ENCODE measurements at places on chromosomes 2 and 18.
A peak's percentile ranks its signal among the peaks of the same experiment; 100 is the strongest.

DNA sequence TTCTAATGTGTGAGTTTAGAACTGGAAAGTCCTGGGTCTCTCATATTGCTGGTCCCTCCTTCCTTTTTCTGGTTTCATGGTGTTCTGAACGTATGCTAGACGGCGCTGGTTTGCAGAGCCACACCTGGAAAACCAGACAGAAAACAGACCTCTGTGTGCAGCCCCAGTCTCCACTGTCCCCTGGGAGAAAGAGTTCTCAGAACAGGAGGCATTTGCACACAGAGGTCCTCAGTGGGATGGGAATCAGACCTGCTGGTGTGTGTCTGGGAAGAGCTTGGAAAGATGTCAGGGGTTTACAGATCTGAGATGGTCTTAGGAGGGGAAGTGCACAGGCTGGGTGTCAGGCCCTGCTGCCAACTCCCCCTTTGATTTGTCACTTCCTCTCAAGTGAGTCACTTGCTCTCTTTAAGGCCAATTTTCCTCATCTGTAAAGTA is 14.9 kb upstream of the MBP start:
- DNase-seq: no peak

DNA sequence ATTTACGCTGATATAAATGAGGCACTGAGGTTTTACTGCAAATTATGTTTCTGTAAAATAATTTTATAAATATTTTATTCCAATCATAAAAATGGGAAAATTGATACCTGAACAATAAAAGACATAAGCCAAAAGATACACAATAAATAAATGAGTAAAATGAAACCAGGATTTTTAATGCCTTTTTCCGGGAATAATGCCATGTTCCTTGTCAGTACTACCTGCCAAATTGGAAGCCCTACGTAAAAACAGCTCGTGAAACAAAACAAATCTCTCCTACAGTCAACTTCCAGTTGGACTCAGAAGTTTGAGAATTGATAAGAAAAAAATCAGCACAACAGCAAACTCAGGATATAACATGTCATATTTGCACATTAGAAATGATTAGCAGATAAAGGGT is 18.0 kb downstream of the GALNT3 start:
- DNase-seq: no peak

- DNase-seq: no peak
Measured at GRCh38 chr2:69745035-69745434, 3.1 kb downstream of the ANXA4 start.

- DNase-seq: no peak
Measured at GRCh38 chr2:104430359-104430740, 423.6 kb upstream of the POU3F3 start.

DNA sequence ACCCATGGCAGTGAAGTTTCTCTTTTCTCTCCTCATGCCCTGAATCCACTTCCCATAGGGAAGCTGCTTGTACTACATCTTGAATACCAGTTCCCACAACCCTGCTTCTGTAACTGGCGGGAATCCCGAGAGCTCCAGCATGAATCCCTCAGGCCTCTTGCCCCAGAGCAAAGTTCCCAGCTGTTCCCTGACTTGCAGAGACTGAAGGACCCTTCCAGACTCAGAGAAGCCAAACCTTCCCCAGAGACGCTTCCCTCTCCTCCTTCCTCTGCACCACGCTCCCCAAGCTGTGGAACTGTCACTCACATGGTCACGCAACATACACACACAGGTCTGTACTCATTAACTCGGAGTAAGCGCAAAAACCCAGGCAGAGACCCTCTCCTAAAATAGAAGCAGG is 26.4 kb downstream of the TRAPPC12 start:
- DNase-seq: no peak

DNA sequence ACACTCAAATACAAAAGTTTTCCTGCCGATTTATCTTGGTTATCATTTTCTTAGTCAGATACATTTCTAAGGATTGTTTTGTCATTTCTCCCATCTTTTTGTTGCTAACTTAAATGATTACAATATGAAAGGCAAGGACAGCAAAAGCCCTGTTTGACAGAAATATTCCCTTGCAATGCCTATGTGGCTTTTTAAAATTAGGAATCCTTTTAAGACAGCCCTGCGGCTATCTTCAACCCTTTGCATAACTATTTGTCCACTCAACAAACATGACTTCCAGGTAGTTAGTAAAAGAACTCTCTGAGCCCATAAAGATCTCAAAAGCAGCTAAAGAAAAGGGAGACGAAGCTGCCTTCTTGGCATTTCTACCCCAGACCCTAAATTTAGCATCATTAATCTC is 179.7 kb upstream of the CDH20 start:
- DNase-seq: no peak

- DNase-seq: no peak
Measured at GRCh38 chr2:13667415-13667757, 950.6 kb downstream of the TRIB2 start.

GRCh38 chr2:128558895-128559532 is 240.3 kb upstream of the HS6ST1 start:
- no peak for DNase-seq

DNA sequence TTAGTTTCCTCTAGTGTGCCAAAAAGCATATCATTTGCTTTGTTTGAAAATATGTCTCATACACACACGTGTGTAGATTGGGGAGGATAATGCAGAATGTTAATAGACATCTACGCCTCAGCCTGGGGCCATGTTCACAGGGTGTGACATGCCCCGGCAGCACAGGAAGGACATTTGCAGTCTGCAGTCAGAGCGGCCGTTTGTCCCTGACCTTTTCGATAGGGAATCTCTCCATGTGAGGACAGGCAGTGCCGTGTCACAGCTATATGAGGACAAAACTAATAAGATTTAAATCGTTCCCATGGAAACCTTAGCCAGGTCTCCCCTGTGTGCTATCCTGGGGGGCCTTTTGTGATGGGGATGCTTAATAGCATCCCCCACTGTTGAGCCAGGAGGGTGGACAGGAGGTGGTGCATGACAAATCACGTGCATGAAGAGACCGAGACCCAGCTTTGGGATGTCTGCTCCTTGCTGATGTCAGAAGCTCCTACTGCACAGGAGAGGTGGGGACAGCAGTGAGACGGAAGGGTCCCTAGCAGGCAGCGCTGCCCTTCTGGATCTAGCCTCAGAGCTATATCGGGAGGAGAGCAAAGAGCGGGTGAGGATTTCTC is 100.6 kb downstream of the RNF144A start:
- DNase-seq: no peak

- no peak for DNase-seq
Measured at GRCh38 chr2:82796132-82796531, 1662.9 kb downstream of the SUCLG1 start.

- peak; percentile 9 for DNase-seq
Measured at GRCh38 chr2:233940376-233941276, 23.5 kb downstream of the TRPM8 start.

- no peak for DNase-seq
Measured at GRCh38 chr18:75739682-75740081, 312.2 kb upstream of the SMIM21 start.

DNA sequence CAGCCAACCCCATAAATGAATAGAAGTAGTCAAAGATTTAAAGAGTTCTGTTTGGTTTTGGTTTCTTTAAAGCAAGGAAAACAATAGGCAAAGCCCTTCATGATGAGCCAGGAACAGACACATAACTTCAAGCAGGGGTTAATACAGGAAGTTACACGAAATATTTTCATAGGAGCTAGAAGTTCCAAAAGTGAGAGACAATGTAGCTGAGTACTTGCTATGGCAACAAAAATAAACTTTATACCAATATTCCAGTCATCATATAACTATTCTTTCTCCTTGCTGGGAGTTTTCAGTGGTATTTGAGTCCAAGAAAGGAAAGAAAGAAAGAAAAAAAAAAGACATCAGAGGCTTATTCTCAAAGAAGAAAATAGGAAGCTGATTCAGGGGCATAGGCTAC is 56.2 kb downstream of the COBLL1 start:
- no peak for DNase-seq

- no peak for DNase-seq
Measured at GRCh38 chr2:86022661-86023365, 82.9 kb downstream of the POLR1A start.

DNA sequence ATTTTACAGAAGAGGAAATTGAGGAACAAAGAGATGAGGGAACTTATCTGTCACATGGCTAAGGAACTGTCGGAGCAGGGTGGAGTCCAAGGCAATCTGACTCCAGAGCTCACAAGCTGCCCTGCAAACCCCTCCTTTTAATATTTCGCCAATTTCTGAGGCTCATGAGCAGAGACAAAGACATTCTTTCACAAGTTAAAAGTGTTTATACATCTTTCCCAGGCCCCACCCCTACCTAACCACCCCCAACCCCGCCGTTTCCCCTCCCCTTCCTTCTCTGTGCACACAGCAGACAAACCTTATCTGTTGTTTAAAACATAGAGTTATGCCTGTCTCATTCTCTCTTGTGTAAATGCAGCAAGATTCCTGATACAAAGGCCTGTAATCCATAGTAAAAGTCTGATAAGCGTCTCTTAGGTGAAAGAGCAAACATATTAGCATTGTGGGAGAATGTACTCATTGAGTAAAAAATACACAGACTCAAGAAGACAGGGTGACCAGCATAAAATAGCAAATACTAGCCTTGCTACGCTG is 44.3 kb downstream of the EPHA4 start:
- no peak for DNase-seq

DNA sequence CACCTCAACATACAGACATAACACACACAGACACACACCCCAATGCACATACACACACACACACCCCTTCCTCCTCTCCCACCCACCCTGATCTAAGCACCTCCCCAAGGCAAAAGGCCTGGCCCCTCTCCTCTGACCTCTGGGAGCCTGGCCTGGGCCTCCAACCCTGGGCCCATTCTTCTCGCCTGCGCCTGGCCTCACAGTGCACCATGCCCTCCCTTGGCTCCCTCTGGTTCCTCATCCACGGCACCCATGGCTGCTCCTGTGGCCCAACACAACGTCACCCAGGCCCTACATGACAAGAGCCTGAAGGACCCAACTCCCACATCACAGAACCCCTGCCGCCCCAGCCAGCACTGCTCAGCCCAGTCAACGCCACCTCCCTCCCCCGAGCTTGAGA is 281.3 kb downstream of the CELF4 start:
- no peak for DNase-seq

DNA sequence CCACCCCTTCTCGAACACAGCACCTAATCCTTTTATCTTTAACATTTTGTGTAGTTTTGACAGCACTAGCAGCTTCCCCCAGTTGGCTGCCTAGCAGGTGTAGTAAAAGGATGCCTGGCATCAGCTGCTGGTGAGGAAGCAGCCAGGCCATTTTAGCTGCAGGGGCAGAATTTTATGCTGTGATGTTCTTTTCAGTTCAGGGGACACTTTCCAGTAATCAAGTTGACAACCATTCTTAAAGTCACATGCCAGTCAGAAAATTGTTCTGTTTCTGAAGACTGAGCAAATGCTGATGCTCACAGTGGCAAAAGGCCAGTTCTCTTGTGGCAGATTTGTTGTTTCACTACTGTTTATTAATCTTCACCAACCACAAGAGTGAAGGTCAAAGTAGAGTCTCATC is 570.8 kb downstream of the CCDC85A start:
- no peak for DNase-seq

DNA sequence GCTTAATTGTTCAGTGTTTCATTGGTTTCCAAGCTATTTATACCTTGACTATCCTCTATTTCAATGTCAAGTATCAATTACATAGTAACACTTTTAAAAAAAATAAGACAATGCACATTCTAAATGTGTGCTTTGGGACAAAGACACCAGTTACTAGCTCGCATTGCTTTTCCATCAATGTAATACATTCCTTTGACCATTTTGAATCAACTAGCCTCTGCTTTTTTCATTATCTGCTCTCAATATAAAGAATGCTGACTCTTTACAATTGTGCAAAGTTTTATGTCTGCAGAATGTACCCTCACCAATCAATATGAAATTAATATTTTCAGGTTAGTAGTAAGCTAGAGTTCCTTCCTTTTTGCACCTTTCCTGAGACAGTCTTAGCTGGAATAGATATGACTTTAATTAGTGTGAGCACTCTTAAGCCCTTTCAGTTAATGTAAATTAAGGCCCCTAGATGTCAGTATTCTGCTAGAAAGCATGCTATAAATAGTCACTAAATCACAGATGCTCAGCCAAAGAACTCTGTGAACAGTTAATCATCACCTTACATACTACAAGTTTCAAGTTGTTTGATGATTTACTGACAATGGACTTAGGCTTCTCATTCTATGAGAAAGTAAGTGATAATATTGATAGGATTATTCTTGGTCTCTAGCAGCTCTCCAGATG is 413.6 kb downstream of the PTH2R start:
- DNase-seq: peak; percentile 10

DNA sequence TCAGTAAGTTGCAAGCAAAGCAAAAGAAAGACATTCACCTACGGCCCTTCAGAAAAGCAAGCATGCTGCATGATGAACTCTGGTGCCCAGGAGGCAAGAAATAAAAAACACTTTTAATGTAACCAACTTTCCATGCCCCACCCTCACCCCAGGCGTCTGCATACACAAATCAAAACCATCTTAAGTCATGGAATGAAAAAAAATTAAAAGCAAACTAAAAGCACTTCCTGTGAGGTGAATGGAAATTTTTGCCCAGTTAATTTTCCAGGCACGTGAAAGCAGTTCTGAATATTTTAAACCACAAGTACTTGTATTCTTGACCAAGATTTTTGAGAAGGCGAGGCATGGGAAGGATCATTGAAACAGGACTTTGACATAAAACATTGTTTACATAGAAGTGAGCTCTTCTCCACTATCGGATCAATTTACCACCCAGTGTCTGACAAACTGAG is 2.5 kb upstream of the ICOS start:
- no peak for DNase-seq

- no peak for DNase-seq
Measured at GRCh38 chr2:128615571-128615970, 296.9 kb upstream of the HS6ST1 start.

DNA sequence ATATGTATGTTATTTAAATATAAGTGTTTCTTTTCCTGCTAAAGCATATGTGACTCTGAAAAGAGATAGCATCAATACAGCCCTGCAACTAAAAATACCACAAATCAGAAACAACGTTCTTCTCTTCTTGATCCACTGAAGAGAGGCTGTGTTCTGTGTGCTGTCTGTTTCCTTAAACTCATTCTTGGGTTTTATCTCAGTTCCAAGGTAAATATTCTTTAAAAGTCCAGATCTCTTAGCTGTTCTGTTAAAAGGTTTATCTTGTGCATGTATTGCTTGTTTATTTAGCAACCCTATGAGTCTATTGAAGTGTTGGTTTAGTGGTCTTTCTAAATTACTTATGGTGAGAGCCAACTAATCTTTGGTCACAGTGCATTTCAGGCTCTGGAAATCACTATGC is 173.3 kb upstream of the NT5C1B start:
- no peak for DNase-seq

- no peak for DNase-seq
Measured at GRCh38 chr2:183416753-183417152, 292.5 kb downstream of the NUP35 start.

DNA sequence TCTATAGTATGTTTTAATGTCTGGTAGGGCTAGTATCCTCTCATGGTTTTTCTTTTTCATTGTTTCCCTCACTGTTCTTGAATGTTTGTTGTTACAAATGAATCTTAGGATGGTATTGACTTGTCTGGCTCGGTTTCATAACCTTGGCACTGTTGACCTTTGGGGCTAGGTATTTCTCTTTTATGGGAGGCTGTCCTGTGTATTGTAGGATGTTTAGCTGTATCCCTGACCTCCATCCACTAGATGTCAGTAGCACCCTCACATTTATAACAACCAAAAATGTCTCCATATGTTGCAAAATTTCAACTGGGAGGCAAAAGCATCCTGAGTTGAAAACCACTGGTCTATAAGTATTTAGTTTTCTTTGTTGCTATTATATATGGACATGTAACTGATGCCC is 7.0 kb upstream of the AOX1 start:
- DNase-seq: no peak

- DNase-seq: no peak
Measured at GRCh38 chr2:9471206-9471605, 3.1 kb upstream of the IAH1 start.

- DNase-seq: no peak
Measured at GRCh38 chr2:126893153-126893552, 5.5 kb upstream of the TEX51 start.
